ENCODE measurements at places on chromosomes 4 and X. TPM values are rescaled to one million over a fixed set of nuclear protein-coding genes. Genes with fewer than 3 reads are reported as not detected.

DNA sequence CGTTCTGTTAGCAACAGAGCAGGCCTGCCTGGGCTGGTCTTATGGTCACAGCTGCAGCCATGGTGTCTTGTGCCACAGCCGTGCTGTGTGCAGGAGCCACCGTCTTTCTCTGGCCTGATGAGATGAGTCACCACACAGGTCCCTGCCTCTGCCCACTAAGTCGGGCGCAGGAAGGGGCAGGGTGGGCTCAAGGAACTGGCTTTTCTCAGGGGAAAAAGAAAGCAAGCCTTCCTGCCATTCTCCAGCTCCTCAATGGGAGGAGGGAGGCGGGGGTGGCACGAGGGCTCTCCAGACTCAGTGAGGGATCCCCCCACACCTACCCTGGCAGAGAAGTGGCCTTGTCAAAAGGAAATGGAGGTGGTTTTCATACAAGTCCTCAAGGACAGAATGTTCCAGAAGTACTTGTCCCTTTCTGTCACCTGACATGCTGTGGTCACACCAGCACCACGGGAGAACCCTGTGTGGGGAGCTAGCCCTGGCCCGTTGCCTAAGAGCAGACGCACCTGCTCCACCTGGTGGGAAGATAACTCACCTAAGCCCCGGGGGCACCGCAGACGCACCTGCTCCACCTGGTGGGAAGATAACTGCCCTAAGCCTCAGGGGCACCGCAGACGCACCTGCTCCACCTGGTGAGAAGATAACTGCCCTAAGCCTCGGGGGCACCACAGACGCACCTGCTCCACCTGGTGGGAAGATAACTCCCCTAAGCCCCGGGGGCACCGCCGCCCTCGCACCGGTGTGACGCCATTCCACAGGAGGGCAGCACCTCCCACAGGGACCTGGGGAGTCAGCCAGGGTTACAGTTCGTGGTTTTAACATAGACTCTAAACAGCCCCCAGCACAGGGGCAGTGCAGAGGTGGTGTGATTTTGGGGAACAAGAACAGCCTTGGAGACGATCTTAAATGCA lies 18.5 kb downstream of the UVSSA start:
- DNase-seq = no peak

- DNase-seq = no peak
These were observed 68.2 kb upstream of the TENM3 start for GRCh38 chr4:182174979-182175378.

The CWH43 gene
- total RNA-seq = not detected

The RNF212 gene
- 0.25 TPM for total RNA-seq

The DRD5 gene
- not detected for total RNA-seq

- no peak for DNase-seq
These were observed 635.2 kb upstream of the SPANXN1 start for GRCh38 chrX:144612076-144612475.
